Stimulated activated CD8-positive, alpha-beta memory T cell treated with anti-CD3 and anti-CD28 coated beads, Interleukin-2, amount 100 ng/mL, for 1 hour (primary cell): ENCODE measurements at places on chromosomes 2 and 18.

- no peak for DNase-seq
Observed at GRCh38 chr2:145530653-145531052, 1010.7 kb upstream of the ZEB2 start.

DNA sequence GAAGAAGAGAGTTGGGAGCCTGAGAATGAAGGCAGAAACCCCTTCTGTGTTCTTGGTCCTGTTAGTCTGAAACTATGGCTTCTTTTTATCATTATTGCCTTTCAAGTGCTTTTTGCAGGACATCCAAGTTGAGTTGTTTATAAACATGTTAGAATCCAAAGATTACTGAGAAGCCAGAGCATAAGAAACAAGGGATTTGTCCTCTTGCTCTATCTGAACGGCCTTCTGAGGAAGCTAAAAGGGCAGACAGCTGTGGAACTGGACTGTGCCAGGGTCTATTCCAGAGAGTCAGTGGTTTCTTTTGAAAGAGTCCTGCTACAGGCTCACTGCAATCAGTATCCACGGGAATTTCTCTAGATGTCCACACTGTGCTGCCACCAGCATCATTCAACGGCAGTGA lies 86.6 kb downstream of the ARHGAP28 start:
- DNase-seq: no peak

DNA sequence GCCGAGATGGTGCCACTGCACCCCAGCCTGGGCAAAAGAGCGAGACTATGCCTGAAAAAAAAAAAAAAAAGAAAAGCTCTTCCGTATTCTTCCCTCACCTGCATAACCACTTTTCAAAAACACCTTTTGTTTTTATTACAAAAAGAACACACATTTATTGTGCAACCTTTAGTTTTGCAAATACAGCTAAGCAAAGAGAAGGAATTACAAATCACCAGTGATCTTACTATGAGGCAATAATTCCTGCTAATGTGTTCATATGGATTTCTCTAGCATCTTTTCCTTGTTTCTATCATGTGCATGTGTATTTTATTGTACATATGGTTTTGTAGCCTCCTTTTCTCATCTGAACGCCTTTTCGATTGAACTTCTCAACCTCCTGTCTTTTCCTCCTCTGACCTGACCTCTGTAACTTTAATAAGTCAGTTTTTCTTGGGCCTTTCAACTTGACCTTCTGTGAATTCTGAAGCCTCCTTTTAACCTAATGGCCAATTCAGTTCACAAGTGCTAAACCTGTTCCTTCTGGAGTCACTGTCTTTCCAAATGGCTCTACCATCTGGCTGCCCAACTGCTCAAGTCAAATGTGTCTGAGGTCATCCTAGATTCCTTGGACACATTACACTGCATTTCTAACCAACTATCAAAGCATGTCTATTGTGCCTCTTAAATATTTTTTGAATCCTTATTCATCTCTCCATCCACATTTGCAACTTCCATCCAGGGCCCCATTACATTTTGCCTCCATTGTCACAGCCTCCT lies 59.1 kb upstream of the DAPL1 start:
- DNase-seq: no peak

DNA sequence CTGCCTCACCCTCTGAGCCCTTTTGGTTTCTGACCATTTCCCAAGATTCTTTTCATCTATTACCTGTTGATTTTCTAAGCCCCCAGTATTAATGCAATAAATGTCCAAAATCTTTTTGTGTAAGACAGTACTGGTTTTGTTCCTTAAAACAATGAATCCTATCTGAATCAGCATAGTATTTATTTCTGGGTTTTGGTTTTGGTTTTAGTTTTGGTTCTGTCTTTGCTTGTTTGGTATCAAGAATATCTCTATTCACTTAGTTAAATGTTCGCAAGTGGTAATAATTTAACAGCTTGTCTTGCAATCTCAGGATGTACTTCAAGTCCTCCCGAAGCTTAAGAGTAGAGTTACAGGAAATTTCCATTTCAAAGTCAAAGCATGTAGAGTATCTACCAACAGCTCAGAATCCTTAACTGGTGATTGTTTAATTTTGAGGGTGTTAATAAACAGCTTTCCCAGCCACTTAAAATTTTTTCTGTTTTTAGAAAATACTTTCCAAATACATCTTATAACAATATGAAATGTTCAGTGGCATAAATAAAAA lies 67.7 kb upstream of the NEDD4L start:
- no peak for DNase-seq

DNA sequence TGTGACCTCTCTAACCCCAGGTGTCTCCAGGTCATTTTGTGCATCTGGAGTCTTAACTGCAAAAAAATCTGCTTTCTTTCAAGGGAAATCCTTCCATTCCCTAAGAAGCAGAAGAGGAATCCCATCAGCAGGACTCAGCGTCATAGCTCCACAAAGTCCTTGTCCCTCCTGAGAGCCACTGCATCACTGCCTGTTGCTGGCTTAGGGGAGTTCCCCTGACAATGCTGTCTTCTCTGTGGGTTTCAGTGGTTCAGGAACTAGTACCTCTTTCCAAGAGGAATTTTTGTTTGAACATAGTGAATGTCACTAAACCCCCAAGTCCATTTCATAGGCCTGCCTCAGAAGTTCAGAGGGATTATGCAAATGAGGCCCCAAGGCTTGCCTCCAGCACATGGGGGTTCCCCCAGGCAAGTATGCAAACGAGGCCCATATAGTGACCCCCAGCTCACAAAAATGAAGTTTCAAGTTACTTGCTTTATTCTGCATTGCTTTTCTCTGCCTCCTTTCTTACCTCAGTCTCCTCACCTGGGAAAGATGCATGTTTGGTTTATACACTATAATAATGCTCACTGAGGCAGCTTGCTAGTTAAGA lies 513.9 kb upstream of the MEX3C start:
- no peak for DNase-seq

GRCh38 chr2:187505065-187505672 lies 49.1 kb downstream of the TFPI start:
- DNase-seq: no peak

- DNase-seq: no peak
Observed at GRCh38 chr18:22165049-22165602, 4.3 kb upstream of the GATA6 start.

DNA sequence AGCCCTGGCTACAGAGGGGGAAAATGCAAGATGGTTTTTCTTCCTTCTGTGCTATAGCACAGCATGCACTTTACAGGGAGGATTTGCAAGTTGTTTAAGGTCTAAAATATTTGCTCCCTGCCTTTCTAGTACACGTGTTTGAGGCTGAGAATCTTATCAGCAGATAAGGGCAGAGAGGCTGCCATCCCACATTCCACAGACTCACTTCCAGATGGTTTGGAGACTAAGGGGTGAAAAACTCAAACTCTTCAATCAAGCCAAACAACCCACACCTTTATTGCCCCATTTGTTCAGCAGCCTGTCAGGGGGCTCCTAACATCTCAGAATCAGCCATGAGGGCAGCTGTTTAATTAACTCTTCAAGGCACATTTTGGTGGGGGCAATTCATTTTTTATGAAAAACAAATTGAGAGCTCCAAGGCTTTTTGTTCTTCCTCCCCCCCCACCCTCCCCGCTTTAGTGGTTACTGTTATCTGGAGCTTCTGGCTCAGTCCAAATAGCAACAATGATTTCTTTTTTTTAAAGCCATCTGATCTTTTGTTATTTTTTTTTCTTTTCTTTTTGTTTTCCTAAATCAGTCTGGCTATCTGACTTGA lies 242.6 kb upstream of the NT5C1B start:
- no peak for DNase-seq

- no peak for DNase-seq
Observed at GRCh38 chr2:55420439-55420725, 726 bp upstream of the CCDC88A start.

DNA sequence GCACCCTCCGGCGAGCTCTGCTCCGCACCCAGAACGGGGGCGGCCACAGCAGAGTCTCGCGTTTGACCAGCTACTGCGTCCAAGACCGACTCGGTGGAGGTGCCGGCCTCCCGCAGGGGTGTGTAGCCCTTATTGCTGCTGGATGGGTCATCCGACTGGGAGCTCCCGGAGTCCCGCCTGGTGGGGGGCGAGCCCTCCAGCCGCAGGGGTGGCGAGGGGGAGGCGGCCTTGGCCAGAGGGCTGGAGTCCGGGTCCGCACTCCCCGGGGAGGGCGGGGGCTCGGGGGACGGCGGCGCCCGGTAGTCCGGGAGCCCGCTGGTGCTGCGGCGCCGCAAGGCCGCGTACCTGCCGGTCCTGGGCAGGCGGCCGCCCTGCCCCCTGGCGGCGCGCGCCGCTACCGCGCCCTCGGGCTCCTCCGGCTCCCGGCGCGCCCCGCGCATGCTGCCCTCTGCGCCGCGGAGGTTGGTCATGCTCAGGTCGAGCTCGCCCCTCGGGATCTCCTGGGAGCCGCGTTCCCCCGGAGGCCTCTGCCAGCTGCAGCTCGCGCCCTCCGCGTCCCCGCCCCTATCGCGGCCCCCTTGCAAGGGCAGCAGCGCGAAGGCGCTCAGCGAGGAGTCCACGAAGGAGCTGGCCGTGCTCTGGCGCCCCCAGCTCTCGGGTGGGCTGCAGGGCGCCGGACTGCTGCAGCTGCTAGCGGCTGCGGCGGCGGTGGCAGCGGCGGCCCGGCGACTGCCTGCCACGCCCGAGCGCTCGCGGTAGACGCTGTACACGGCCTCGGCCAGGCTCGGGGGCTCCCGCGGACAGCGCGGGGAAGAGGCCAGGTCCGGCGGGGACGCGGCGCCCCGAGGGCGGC lies 4.8 kb downstream of the TMEM200C start:
- DNase-seq: no peak

- DNase-seq: no peak
Observed at GRCh38 chr2:128681507-128681906, 362.8 kb upstream of the HS6ST1 start.

- DNase-seq: no peak
Observed at GRCh38 chr2:10019174-10019573, 24.2 kb upstream of the KLF11 start.

- DNase-seq: no peak
Observed at GRCh38 chr2:69572641-69573040, 70.9 kb downstream of the AAK1 start.

GRCh38 chr18:26286008-26286407 lies 59.8 kb downstream of the TAF4B start:
- DNase-seq: no peak

DNA sequence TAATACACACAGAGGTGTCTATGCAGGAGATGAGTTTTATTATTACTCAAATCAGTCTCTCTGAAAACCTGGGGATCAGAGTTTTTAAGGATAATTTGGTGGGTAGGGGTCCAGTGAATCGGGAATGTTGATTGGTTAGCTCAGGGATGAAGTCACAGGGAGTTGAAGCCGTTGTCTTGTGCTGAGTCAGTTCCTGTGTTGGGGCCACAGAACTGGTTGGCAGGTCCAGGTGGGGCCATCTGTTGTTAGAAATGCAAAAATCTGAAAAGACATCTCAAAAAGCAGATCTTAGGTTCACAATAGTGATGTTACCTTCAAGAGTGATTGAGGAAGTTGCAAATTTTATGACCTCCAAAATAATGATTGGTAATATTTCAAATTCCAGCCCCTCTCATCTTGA lies 86.9 kb downstream of the VSNL1 start:
- DNase-seq: no peak

GRCh38 chr2:96873651-96874096 lies 3.8 kb upstream of the SEMA4C start:
- DNase-seq: no peak

DNA sequence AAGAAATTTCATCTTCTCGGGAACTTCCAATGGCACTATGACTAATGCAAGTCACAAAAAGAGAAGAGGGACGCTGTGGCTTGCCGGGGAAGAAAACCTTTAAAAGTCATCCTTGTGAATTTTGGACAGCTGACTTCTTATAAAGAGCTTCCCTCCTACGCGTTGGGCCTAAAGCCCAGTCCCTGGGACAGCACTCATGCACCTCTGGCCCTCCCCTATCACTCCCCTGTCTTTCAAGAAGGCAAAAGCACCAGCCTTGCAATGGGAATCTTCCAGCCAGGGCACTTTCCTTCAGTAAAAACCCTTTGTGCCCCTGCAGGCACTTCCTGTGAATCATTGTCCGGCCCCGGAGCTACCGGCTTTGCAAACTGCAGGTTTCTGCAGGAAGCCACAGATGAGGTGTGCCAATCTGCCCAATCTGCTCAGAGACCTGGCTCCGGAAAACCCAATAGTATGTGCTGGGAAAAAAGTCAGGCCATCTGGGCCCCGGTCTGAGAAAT lies 7.1 kb downstream of the MREG start:
- DNase-seq: peak; percentile 4

GRCh38 chr18:55433648-55434047 lies 154.3 kb downstream of the TCF4 start:
- no peak for DNase-seq

DNA sequence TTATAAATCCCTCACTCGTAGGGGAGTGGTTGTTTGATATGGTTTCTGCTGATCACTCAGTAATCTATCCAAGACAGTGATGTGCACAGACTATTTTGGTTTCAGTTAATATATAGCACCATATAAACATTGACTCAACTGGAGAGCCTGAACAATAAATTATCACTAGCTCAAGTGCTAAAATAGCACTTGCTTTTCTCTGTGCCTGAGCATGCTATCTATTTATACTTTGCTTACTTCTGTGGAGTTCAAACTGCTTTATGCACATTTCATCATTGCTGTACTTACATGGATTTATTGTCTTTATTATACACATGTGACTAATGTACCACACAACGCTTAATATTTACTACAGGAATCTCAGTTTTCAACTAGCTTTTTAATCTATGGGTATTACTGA lies 133.6 kb downstream of the BCL2 start:
- no peak for DNase-seq

GRCh38 chr2:164510895-164511294 lies 110.4 kb downstream of the GRB14 start:
- DNase-seq: no peak
